Stimulated activated CD8-positive, alpha-beta memory T cell treated with anti-CD3 and anti-CD28 coated beads, Interleukin-15, amount 100 ng/mL, for 24 hours (primary cell): ENCODE measurements at places on chromosomes 16 and 17.

GRCh38 chr16:46812781-46813540, 18.0 kb downstream of the C16orf87 start:
- DNase-seq = no peak

GRCh38 chr16:86072328-86073102, 173.6 kb downstream of the IRF8 start:
- DNase-seq = no peak

DNA sequence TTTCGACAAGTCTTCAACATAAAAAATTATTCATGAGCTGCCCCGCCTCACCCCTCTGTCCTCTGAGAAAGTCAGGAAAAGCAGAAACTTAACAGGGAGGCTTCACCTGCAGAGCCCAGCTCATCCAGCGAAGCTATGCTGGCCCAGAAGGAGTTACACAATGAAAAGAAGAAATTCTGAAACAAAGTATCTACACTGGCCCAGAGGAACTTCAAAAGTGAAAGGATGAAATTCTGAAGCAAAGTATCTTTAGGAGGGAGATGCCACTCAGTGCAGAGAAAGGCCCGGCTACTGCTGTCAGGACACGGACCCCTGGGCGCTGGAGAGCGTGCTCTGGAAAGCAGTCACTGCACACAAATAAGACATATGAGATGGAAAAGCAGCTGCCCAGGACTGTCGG, 1.6 kb downstream of the GALNS start:
- DNase-seq = no peak

DNA sequence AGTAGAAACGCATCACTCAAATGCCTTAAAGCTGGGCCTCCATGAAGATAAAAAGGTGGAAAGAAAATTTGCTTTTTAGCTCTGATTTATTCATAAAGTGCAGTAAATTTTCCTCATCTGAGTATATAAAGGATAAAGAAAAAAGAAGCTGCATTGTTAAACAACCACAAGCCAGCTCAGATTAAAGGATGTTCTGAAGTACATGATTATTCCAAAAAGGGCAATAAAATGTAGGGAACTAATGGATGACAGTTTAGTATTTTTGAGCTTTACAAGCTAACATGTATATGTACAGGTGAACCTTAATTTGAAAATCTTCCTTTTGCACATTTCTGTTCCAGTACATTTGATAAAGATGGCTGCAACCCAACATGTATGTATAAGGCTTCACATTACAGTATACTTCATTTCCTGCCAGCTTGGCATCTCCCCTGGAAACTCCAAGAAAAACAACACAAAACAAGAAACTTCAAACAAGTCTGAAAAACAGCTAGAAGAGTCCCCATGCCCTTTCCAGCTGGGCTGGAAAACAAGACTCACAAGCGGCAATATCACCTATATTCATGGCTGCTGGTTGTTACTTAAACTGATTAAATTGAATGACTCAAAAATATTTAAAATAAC, 225.7 kb downstream of the CEP112 start:
- DNase-seq = no peak

GRCh38 chr17:79001190-79002020, 8.2 kb downstream of the CANT1 start:
- no peak for DNase-seq

- no peak for DNase-seq
These were observed 5.8 kb downstream of the ARMC7 start for GRCh38 chr17:75115555-75115954.

- no peak for DNase-seq
These were observed 108.6 kb downstream of the CCT6B start for GRCh38 chr17:34852614-34853013.

DNA sequence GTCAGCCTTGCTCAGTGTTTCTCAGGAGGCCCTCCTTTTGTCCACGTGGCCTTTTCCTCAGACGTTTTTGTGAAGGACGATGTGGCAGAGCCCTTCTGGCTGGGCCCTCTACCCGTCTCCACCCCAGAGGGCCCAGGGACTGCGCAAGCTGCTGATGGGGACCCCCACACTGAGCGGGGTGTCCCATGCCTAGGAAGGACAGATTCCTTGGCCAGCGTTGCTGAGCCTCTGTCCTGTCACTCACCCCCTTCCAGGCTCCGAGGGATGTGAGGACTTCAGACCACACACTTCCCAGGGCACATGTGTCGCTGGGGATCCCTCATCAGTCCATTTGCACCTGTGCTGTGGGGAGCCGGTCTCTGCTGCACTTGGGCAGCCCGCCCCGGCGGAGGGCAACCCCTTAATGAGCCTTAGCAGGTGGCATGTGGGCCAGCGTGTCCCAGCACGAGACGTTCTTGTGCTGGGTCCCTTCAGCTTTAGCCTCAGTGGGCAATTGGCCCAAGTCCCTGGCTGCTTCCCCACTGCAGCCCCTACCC, 48.3 kb downstream of the NT5M start:
- no peak for DNase-seq

DNA sequence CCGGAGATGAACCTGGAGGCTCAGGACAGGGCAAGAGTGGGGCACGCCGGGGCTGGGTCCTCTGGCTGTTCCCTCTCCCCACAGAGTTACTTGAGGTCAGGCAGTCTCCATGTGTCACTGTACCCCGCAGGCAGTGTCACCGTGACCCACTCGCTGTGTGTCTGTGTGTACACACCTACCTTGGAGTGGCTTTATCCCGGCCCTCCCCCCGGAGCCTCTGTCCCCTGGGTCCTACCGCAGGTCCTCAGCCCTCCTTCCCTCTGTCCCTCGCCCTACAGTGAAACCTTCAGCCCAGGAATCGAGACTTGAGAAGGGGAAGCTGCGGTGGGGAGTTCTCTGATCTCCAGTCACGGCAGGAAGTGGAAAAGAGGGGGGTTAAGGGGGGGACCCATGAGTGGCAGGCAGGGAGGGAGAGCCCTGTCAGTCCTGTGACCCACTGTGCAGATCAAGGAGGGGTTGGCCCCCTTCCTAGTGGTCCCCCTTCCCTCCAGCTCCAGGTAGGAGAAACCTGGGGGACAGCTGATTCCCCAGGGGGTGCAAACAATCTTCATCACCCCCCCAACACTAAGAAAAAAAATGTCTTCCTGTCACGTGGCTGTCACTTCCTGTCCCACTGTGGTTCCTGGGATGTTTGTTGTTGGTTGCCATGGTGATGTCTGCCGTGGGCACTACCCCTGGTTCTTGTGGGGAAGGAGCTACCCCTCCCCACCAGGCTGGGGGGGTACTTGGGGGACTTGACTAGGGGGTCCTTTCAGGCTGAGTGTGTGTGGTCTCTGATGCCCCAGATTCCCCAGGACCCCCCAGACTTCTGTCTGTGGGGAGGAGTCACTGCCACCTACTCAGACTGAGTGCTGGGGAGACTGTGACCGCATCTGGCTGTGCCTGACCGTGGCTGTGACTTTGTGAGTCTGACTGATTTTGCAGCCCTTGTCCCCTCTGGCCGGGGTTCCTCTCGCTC, 13.7 kb downstream of the RARA start:
- DNase-seq = peak; percentile 62

DNA sequence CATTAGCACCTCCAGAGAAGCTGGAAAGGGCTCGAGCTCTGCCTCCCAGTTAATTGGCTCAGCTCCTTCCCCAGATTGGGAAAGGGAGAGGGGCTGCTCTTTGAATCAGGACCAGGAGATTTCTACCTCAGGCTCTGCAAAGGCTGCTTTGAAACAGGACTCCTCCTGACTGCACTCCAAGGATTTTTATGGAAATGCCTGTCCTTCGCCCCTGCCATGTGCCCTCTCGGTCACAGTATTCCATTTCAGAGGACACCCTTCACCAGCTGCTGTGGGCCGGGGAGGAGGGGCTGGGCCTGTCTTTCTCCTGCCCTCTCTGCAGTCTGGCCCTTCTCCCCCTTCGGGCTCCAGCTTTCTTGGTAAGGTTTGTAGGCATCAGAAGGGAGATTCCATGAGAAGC, 13.6 kb downstream of the MRM1 start:
- DNase-seq = no peak

DNA sequence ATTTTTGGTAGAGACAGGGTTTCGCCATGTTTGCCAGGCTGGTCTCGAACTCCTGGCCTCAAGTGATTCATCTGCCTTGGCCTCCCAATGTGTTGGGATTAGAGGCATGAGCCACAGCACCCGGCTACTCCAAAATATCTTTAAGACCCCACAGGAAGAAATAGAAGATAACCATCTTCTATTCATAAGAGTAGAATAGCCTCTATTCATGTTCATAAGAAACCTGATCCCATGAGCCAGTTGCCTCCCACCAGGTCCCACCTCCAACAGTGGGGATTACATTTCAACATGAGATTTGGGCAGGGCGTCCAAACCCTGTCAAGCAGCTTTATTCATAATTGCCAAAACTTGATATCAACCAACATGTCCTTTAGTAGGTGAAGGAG, 13.9 kb upstream of the TMC7 start:
- no peak for DNase-seq

DNA sequence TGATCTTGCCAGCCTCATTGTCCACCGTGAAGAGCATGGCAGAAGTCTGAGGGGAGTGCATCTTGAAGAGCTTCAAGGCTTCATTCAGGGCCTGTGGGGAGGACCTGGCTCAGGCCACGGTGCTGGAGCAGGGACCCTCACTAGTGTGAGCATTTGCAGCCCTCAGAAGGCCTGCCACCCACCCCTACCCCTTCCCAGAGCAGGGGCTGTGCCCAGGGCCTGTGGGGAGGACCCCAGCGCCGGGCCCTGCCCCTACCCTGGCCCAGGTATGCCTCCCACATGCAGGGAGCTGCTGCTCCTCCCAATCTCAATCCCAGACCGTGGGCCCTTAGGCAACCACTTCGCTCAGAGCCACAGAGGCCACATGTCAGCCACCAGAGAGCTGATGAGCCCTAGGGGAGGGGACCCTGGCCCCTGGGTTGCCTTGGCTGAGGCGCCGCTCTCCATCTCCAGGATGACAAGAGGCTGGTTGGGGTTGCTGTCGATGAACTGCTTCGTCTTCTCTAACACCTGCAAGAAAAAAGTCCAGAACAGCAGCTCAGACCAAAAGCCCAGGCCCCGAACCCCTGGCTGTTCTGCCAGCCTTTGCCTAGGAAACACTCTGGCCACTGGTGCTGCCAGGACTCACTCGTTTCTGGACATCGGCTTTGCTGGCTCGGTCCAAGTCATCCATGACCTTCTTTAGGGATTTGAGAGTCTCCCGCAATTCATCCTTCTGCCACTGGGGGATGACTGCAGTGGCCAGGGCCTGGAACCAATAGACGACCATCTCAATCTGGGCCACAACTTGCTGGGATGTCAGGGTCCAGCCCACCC, 1.8 kb upstream of the EXOSC6 start:
- no peak for DNase-seq

DNA sequence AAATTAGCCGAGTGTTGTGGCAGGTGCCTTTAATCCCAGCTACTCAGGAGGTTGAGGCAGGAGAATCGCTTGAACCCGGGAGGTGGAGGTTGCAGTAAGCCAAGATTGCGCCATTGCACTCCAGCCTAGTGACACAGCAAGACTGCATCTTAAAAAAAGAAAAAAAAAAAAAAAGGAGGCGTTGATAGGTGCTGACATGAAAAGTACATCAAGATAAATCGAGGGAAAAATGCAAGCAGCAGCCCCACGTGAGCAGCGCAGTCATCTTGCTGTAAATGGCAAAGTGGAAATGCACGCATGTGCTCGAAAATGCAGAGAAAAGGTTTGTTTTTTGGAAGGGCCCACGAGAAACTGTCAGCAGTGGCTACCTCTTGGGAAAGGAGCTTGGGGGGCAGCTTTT, 20.9 kb downstream of the MXRA7 start:
- DNase-seq = no peak

- no peak for DNase-seq
These were observed 6.0 kb upstream of the NDRG4 start for GRCh38 chr16:58493756-58494431.

DNA sequence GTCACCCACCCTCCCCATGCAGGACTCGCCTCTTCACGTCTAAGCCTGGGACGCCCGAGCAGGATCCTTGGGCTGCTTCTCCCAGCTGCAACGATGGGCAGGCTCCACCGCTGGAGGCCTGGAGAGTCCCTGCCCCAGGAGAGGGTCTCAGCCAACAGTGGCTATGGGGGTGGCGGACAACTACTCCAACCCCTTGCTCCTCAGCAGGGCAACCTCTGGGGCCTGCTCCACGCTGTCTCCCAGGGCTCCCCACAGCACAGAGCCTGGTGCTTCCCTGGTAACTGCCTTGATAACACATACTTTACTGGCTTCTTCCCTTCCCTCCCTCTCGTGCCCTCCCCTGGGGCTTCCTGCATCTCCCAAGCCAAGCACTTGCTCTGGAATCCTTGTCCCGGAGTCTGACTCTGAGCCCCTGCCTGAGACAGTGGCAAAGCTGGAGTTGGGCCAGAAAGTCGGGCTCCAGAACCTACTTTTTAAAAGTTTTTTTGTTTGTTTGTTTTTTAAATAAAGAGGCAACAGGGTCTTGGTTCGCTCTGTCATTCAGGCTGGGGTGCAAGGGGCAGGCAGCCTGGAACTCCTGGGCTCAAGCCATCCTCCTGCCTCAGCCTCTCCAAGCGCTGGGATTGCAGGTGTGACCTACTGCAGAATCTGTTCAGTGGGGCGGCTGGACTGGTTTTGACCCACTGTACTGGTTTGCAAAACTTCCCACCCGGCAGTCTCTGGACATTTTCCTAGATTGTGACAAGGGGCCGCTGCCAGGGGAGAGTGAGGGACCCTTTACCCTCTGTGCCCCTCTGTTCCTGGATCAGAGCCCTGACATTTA, 99.4 kb downstream of the TNFRSF13B start:
- DNase-seq = no peak

DNA sequence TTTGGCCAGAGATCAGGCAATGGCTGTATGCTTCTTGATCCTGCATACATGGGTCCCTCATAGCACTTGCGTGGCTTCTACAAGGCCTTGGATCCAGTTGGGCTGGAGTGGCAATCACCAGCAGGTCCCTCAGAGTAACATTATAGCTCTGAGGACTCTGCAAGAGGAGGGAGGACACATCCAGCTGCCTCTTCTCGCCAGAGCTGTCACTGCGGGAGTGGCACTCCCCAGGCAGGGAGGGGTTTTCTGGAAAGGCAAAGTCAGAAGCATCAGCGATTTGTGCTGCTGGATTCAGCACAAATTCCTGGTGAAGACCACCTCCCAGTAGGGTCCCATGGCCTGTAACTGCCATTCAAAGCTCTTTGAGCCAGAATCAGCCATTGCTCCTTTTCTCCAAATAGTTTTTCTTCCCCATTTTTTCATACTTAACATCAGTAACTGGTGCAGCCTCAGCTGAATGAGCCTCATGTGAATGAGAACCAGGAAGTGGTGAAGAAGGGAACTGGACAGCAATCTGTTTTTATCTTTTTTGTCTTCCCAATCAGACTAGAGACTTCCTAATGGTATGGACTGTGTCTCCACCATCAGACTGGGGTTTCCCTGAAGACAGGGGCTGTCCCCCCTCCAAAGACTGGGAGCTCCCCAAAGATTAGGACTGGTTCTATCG, 40.6 kb upstream of the HOXB13 start:
- DNase-seq = no peak

DNA sequence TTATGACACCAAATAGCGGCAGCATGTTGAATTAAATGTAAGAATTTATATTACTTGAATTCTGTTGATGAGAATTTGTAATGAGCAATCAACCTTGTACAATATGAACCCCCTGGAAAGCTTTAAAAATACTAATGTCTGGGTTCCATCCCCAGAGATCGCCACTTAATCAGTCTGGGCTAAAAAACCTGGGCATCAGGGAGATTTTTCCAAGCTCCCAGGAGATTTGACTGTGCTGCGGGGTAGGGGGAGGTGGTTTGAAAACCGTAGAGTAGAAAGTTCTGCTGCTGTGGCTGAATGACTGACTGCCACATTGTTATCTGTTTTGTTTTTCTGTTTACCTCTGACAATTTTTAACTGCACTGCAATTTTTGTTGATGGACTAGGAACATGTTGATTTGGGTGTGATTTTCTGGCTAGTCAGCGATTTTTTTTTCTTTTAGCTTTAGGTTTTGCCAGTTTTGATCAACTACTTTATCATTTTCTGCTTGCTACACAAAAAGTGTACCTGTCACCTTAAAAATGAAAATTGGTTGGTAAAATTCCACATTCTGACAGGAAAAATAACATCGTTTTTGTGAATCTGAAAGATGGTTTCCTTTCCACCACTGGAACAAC, 79.3 kb downstream of the PCTP start:
- DNase-seq = no peak
